ENCODE measurements at places on chromosomes 4 and X.

- DNase-seq, result no peak
Observed at GRCh38 chr4:22514001-22514400, 1.9 kb downstream of the ADGRA3 start.

GRCh38 chr4:84753321-84753972, 170.5 kb downstream of the CDS1 start:
- peak; percentile 89 for DNase-seq

GRCh38 chr4:52713456-52713937, 37.7 kb downstream of the ERVMER34-1 start:
- DNase-seq, result no peak

DNA sequence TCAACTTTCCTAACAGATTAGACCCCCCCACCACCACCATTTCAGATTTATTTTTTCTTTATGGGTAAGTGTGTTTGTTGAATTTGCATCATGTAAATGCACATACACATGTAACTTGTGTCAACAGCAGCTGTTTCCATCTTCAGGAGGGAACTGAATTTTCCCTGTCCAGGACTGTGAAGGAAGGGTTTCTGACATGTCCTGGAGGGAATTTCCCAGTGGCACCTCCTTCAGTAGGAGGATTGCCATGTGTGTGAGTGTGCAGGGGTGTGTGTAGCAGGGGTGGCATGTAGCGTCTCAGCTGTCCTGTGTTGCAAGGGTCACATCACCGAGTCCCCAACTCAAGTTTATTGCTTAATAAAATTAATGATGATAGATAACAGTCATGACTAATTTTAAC, 19.7 kb downstream of the HERC6 start:
- DNase-seq, result no peak

DNA sequence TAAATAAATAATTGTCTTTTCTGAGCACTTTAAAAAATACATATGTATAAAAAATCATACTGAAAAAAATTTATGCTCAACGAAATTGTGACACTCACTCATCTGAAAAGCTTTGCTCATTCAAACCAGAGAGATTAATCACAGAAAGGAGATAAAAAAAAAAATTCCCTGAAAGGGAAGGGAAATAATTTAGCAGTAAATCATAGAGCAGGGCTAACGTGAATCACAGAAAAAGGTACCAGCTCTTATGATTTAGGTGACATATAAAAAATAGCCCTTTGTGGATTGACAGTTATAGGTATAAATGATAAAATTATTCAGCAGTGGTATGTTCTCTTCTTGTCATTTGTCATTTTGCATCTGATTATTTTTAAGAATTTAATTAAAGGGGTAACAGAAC, 552.7 kb upstream of the TENM3 start:
- no peak for DNase-seq

GRCh38 chr4:98873059-98873458, 55.9 kb downstream of the EIF4E start:
- no peak for DNase-seq

DNA sequence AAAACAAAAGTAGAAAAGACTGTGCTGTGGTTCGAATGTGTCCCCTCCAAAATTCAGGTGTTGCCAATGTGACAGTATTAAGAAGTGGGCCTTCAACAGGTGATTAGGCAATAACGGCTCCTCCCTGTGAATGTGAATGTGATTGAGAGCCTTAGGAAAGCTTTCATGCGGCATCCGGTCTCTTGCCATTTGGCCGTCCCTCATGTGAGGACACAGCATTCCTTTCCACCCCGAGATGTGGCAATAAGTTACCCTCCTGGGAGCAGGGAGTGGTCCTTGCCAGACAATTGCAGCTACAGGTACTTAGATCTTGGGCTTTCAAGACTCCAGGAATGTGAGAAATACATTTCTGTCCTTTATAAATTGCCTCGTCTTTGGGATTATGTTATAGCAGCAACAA, 129.3 kb downstream of the CPEB2 start:
- no peak for DNase-seq

All from AML-193 (cell line).